T-helper 22 cell (primary cell): ENCODE measurements at places on chromosomes 12 and 14.

DNA sequence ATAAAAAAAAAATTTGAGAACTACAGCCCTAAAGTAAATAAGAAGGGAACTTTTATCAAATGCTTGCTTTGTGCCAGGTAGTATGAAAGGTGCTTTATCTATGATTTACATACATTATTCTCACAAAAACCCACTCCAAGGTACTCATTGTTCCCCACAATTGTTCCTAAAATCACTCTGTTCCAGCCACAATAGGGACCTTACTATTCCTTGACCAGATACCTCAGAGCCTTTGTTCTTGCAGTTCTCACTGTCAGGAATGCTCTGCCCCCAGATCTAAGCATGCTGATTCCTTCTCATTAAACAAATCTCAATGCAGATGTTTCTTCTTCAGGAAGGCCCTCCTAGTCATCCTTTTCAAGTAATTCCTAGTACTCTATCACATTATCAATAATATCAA is 60.2 kb downstream of the PPP1R12A start:
- no peak for DNase-seq

DNA sequence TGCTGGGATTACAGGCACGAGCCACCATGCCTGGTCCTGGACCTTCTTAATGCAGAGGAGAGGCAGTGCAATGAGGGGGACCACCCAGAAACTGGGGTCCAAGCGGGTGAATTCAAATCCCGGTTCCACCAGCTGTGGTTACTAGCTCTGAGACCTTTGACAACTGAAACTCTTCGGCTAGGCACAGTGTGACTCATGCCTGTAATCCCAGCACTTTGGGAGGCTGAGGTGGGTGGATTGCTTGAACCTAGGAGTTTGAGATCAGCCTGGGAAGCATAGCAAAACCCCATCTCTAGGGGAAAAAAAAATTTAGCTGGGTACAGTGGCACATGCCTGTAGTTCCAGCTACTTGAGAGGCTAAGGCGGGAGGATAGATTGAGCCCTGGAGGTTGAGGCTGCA is 5.0 kb upstream of the CD4 start:
- no peak for DNase-seq

- no peak for DNase-seq
Observed at GRCh38 chr14:100587763-100588411, 670 bp upstream of the BEGAIN start.

DNA sequence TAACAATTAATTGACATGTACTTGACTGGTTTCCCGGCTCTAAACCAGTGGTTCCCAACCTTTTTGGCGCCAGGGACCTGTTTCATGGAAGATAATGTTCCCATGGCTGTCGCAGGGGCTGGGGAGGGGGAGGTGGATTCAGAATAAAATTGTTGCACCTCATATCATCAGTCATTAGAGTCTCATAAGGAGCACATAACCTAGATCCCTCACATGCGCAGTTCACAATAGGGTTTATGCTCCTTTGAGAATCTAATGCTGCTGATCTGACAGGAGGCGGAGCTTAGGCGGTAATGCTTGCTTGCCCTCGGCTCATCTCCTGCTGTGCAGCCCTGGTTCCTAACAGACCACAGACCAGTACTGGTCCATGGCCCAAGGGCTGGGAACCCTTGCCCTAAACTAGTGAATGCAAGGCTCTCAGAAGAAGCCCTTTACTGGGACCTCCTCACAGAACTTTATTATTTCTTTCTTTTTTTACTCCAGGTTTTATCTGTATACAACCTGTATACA is 86.4 kb upstream of the SINHCAF start:
- no peak for DNase-seq

DNA sequence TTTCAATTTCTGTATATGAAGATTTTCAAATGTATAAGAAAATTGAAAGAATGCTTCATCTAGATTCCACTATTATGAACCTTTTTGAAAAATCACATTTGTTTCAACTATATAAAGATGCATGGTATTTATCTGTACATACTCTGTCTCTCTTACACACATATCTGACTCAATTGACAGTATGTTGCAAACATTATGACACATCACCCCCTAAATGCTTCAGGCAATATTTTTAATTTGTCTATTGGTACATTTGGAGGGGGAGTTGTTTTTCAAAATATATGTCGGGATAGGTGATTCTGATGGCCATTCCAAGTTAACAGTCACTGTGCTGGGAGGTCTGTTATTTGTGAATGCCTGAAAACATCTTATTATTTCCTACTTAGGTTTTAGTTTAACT is 14.4 kb downstream of the PCNX1 start:
- no peak for DNase-seq

DNA sequence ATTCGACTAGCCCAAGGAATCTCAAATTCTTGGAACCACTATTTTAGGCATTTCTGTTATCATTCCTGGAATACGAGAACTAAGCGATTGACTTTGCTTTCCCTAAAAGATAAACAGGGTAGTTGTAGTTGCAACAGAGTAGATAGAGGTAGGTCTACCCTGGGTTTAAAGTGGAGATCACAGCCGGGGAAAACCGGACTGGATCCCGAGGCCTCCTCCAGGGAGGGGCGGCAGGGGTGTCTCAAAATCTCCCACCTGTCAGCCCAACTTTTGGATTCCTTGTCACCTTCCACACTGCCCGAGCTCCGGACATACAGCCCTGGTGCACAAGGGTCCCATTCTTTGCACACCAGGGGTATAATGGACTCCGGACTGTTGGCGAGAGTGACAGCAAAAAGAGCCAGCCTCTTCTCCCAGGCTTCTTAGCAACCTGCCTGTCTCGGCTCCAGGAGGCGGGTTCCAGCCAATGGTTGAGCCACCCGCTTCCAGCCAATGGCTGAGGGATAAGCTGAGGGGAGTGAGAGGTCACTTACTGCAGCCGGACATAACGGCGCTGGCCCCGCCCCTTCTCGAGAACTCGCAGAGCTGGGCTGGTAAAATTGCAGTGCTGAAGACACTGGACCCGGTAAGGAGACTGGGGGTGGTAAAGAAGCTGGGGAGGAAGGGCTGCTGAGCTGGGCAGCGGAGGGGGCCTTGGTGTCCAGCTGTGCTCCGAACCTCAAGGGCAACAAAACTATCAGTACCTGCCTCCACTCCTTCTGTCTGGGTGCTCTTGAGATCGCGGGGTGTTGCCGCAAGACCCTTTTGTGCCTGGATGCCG is at the start of gene SUOX:
Gene SUOX (plus strand): TSS at position 562 of the 820 bp plus-strand sequence. CDS start 4,946 bp downstream, outside the sequence.
- no peak for DNase-seq

DNA sequence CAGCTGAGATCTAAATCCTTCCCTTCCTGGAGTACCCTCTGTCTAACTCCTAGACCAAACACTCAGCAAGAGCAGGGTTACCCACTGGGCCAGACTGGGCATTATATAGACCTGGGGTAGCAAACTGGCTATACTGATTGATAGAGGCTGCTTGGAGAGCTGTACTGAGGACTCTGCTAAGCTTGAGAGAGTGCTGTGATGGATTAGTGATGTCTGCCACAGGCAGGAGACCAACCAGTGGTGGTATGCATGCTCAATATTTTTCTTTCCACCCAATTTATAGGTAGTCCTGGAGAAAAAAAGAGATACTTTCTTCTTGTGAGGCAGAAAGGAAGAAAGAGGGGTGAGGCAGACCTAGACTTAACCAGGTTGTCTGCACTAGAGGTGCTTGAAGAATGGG is 33.3 kb downstream of the DTX1 start:
- no peak for DNase-seq

- peak; percentile 6 for DNase-seq
Observed at GRCh38 chr12:29552324-29552927, 54.9 kb upstream of the OVCH1 start.

GRCh38 chr12:5246196-5246595 is 185.7 kb upstream of the NTF3 start:
- no peak for DNase-seq

DNA sequence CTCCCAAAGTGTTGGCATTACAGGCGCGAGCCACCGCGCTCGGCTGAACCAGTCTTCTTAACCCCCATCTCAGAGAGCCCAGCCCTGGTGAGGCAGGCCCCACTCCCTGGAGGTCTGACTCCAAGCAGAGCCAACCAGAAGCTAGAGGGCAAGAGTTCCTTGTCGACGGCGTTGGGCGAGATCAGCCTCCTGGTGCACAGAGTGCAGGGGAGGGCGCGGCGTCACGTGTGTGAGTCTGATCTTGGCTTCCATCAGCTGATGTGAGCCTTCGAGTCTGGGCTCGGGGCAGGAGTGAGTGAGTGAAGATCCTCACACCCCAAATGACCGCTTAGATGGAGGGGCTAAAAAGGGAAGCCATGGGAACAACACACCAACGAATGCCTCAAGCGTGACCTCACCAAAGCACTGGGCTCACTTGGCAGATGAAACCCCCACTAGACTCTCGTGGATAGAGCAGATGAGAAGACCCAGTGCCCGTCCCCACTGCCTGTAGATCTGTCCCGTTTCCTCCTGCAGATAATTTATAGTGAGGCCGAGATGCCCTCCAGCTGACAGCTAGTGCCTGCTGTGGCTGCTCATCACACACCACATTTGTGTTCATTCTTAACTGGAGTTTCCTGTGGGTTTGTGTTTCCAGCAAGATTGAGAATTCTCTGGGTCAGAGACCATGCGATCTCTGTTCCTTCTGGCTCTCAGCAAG is 28.6 kb upstream of the ADGRD1 start:
- DNase-seq = no peak

DNA sequence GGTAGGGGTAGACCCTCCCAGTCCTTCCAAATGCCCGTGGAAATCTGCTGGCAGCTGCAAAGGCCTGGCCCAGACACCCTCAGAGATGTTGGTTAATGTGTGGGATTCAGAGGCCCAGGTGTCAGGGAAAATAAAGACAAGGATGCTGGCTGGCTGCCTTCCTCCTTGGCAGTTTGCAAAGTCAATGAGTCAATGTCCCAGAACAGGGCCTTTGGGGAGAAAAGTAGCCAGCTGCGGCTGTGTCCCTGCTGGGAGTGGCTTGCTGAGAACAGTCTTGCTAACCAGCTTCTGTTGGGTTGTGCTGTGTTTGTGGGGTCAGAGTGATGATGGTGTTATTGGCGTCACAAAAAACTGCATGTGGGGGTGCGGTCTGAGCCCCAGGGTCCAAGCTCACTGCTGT is 29.2 kb downstream of the GLRX5 start:
- DNase-seq = no peak

- no peak for DNase-seq
Observed at GRCh38 chr14:67170660-67171059, 18.6 kb upstream of the GARIN2 start.

DNA sequence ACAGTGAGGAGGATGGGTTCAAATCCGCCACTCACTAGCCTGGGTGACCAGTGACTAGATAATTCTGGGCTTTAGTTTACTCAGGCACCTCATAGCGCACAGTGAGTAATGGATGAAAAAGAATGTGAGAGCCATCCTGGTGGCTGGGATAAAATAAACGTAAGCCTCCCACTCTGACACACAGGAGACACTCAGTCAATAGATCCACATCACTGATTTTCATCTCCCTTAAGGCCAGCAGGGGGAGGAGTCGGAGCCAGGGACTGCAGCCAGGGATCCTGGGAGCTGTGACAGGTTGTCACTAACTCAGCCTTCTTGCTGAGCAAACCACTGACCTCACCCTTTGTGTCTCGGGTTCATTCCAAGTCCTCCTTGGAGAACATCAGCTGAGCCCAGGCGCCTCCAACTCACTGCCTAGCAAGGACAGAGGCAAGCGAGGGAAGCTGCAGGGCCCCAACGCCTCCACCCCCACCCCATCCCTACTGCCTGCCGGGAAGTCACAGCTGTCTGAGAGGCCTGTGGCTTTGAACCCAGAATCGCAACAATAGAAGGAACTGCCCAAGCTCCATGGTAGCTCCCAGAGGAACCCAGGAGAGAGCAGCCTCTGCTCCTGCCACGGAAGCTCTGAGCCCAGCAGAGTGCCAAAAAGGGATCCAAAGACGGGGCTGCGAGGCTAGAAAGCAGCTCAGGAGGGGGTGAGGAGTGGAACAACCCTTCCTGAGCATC is 30.7 kb downstream of the PXN start:
- no peak for DNase-seq

DNA sequence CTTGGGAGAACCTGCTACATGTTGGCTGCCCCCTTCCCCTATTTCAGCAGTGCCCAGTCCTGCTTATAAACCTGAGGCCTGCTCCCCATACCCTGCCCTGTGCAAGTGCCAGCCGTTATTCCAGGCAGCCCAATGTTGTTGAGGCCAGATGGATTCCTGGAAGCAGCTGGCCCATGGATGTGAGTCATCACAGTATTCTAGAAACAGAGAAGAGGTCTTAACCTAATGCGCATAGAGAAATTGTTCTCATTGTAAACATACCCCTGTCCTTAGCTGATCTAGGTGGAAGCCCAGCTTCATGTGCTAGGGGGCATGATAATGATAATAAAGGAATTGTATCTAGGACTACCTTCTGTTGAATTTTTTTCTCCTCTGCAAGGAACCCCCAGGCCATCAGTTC is 69.7 kb downstream of the TSPAN11 start:
- DNase-seq = no peak

- DNase-seq = no peak
Observed at GRCh38 chr14:39426605-39427004, 5.6 kb downstream of the FBXO33 start.
